Common myeloid progenitor, CD34-positive (primary cell): ENCODE measurements at places on chromosomes 7 and 10.
A peak's percentile ranks its signal among the peaks of the same experiment; 100 is the strongest.

GRCh38 chr7:50818324-50818723 lies 35.6 kb upstream of the GRB10 start:
- no peaks in the 10 kb centered on the region for H3K4me1 ChIP-seq
- no peaks in the 10 kb centered on the region for H3K27me3 ChIP-seq
- no peak overlapping the region for H3K27ac ChIP-seq
- DNase-seq = no peak
- H3K4me3 ChIP-seq = no peak overlapping the region

GRCh38 chr7:29975561-29975960 lies 14.0 kb downstream of the SCRN1 start:
- peaks cover 2% of the 10 kb centered on the region for H3K36me3 ChIP-seq
- no peak for DNase-seq
- H3K4me1 ChIP-seq = peaks cover 19% of the 10 kb centered on the region
- H3K4me3 ChIP-seq = no peak overlapping the region

DNA sequence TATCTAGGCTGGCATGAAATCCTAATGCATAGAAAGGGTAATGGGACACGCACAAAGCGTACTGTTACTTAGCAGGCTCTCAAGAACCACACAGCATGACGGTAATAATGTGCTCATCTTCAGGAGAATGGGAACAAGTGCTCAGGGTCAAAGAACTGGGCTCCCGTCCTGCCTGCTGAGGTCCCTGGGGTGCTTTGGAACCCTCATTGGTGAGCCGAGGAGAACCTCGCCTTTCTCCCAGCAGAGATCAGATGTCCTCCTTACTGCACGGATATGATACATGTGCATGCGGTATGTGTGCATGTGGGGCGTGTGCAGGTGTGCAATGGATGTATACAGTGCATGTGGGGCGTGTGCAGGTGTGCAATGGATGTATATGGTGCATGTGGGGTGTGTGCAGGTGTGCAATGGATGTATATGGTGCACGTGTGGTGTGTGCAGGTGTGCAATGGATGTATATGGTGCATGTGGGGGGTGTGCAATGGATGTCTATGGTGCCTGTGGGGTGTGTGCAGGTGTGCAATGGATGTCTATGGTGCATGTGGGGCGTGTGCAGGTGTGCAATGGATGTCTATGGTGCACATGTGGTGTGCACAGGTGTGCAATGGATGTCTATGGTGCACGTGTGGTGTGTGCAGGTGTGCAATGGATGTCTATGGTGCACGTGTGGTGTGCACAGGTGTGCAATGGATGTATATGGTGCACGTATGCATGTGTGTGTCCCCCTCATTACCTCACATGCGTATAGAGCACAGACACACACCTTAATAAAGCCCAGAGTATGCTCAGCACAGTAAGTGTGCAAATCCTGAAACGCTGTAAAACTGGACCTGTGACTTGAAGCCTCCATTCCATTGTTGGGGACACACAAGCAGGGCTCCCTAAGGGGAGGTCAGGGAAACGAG lies 336.3 kb downstream of the PTPRN2 start:
- no peaks in the 10 kb centered on the region for H3K36me3 ChIP-seq
- no peak overlapping the region for H3K4me3 ChIP-seq

GRCh38 chr10:33352175-33352574 lies 17.7 kb upstream of the NRP1 start:
- no peaks in the 10 kb centered on the region for H3K27me3 ChIP-seq
- H3K27ac ChIP-seq = no peak overlapping the region
- H3K36me3 ChIP-seq = no peaks in the 10 kb centered on the region
- H3K4me3 ChIP-seq = no peak overlapping the region

GRCh38 chr10:62025901-62026879 lies 124.7 kb downstream of the ARID5B start:
- no peak overlapping the region for H3K27ac ChIP-seq
- no peak for DNase-seq
- no peaks in the 10 kb centered on the region for H3K27me3 ChIP-seq
- peaks cover 16% of the 10 kb centered on the region for H3K36me3 ChIP-seq
- H3K4me3 ChIP-seq = no peak overlapping the region

GRCh38 chr7:2843711-2844152 lies 376 bp downstream of the GNA12 start:
- H3K27me3 ChIP-seq = no peaks in the 10 kb centered on the region
- peaks cover 2% of the 10 kb centered on the region for H3K36me3 ChIP-seq

- H3K27me3 ChIP-seq = no peaks in the 10 kb centered on the region
- no peak for DNase-seq
- H3K4me3 ChIP-seq = no peak overlapping the region
- no peak overlapping the region for H3K27ac ChIP-seq
These were observed 54.5 kb downstream of the PARD3 start for GRCh38 chr10:34760606-34761005.

GRCh38 chr10:60388709-60389301 lies 870 bp downstream of the ANK3 start:
- peaks cover 2% of the 10 kb centered on the region for H3K4me1 ChIP-seq
- H3K27me3 ChIP-seq = no peaks in the 10 kb centered on the region
- no peak for DNase-seq
- H3K36me3 ChIP-seq = no peaks in the 10 kb centered on the region

GRCh38 chr10:69439350-69439739 lies 11.9 kb upstream of the TSPAN15 start:
- H3K27me3 ChIP-seq = no peaks in the 10 kb centered on the region
- H3K4me3 ChIP-seq = no peak overlapping the region
- no peaks in the 10 kb centered on the region for H3K36me3 ChIP-seq

DNA sequence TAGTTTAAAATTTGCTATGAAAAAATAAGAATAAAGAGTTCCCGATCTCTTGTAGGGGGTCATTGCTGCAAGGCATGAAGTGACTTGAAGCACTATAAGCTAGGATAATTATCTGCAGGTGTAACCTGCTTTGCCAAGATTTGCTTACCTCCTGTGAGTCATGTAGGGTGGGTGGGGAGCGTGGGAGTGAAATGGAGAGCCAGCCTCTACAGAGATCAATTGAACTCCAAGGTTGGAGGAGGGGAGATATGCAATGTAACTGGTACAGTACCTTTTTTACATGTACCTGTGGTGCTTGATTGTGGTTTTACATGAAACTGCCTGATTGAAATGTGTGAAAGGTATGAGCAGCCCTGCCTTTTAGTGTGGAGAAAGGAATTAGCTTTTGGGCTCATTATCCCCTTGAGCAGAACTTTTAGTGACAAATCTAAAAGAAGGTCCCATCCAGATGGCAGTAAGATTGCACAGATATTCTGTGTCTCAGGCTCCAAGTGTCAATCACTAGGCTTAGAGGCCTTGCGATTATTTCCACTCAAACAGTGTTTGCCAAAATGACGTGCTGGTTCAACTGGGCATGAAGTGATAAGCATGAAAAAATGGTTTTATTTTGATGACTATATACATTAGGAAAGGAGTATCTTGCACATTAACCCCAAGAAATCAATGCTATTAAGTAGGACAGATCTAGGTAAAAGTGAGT lies 138.6 kb upstream of the GRB10 start:
- H3K27me3 ChIP-seq = no peaks in the 10 kb centered on the region
- no peaks in the 10 kb centered on the region for H3K36me3 ChIP-seq
- no peak for DNase-seq
- H3K4me3 ChIP-seq = no peak overlapping the region
- no peak overlapping the region for H3K27ac ChIP-seq

GRCh38 chr7:112945046-112945445 lies 141.6 kb downstream of the GPR85 start:
- no peaks in the 10 kb centered on the region for H3K4me1 ChIP-seq
- DNase-seq = no peak
- no peak overlapping the region for H3K4me3 ChIP-seq

- peak; percentile 15 for DNase-seq
- H3K4me1 ChIP-seq = peaks cover 26% of the 10 kb centered on the region
- H3K27ac ChIP-seq = no peak overlapping the region
- H3K27me3 ChIP-seq = peaks cover 6% of the 10 kb centered on the region
These were observed 36.8 kb upstream of the NUB1 start for GRCh38 chr7:151304856-151305255.

DNA sequence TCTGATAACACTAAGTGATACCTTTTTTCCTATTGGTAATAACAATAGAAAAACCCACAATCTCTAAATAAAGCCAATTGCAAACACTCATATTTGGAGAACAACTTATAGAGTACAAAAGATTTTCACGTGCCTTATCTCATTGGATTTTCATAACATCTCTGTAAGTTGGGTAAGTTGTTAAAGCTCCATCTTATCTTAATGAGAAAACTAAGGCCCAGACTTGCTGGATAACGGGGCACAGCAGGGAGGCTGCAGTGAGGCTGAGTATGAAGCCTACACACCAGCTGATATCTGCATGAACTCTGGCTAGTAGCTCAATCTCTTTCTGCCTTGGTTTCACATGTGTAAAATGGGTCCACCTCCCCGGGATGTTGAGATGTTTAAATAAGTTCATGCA lies 26.8 kb downstream of the CPVL start:
- H3K4me3 ChIP-seq = no peak overlapping the region
- no peak overlapping the region for H3K27ac ChIP-seq
- no peaks in the 10 kb centered on the region for H3K27me3 ChIP-seq
- no peak for DNase-seq
- H3K4me1 ChIP-seq = peaks cover 6% of the 10 kb centered on the region

GRCh38 chr7:16670021-16670420 lies 24.0 kb downstream of the BZW2 start:
- no peak overlapping the region for H3K27ac ChIP-seq
- peaks cover 49% of the 10 kb centered on the region for H3K36me3 ChIP-seq
- no peaks in the 10 kb centered on the region for H3K27me3 ChIP-seq
- no peak for DNase-seq
- peaks cover 3% of the 10 kb centered on the region for H3K4me1 ChIP-seq

- H3K27ac ChIP-seq = no peak overlapping the region
- no peak for DNase-seq
- H3K27me3 ChIP-seq = no peaks in the 10 kb centered on the region
- H3K4me3 ChIP-seq = no peak overlapping the region
These were observed 16.7 kb downstream of the POR start for GRCh38 chr7:75931680-75932079.

DNA sequence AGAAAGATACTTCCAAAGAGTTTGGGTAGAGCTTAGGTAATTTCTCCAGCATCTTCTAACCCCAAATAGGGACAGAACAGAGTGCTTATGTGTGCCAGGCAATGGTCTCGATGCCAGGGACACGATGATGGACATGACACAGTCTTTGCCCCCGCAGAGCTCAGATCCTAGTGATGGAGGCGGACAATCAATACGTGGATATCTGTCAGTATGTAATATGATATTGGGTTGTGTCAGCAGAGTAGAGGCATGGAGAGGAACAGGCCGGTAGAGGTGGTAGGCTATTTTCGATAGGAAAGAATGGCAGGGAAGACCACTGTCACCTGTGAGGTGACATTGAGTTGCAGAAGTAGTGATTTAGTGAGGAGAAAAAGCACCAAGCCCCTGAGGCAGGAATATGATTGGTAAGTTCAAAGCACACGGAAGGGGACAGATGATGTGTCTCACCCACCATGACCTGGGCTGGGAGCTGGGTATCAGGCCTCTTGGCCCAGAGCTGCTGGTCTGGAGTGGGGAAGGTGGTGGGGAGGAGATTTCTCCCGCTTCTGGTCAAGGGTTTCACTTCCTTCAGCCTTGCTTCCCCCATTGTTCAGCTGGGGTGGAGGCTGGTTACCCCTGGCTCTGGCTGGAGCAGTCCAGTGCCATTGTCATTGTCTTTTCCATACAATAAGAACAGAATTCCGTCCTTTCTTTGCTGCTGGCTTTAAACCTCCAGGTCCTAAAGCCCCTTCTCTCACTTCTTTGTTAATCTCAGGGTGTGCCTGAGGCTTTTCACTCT lies 36.0 kb upstream of the SRGN start:
- no peaks in the 10 kb centered on the region for H3K27me3 ChIP-seq
- H3K27ac ChIP-seq = no peak overlapping the region
- no peaks in the 10 kb centered on the region for H3K36me3 ChIP-seq

- no peak for DNase-seq
- H3K27me3 ChIP-seq = peaks cover 22% of the 10 kb centered on the region
- H3K27ac ChIP-seq = no peak overlapping the region
- peaks cover 4% of the 10 kb centered on the region for H3K4me1 ChIP-seq
These were observed 35.9 kb downstream of the INSIG1 start for GRCh38 chr7:155333346-155334234.

- DNase-seq = no peak
- no peaks in the 10 kb centered on the region for H3K4me1 ChIP-seq
- no peaks in the 10 kb centered on the region for H3K27me3 ChIP-seq
These were observed 14.0 kb downstream of the SLC13A4 start for GRCh38 chr7:135713836-135714470.

GRCh38 chr7:57308631-57309408 lies 141.2 kb upstream of the ZNF716 start:
- H3K4me1 ChIP-seq = no peaks in the 10 kb centered on the region
- H3K36me3 ChIP-seq = no peaks in the 10 kb centered on the region
- no peaks in the 10 kb centered on the region for H3K27me3 ChIP-seq
- no peak for DNase-seq
- H3K27ac ChIP-seq = no peak overlapping the region

- H3K27ac ChIP-seq = no peak overlapping the region
- H3K4me1 ChIP-seq = peaks cover 10% of the 10 kb centered on the region
- no peak overlapping the region for H3K4me3 ChIP-seq
- no peak for DNase-seq
- no peaks in the 10 kb centered on the region for H3K36me3 ChIP-seq
- no peaks in the 10 kb centered on the region for H3K27me3 ChIP-seq
These were observed 107.2 kb upstream of the INHBA start for GRCh38 chr7:41809940-41810576.

- no peaks in the 10 kb centered on the region for H3K4me1 ChIP-seq
- no peaks in the 10 kb centered on the region for H3K27me3 ChIP-seq
- no peak for DNase-seq
- H3K36me3 ChIP-seq = no peaks in the 10 kb centered on the region
- no peak overlapping the region for H3K27ac ChIP-seq
These were observed 60.5 kb downstream of the GTF2IRD1 start for GRCh38 chr7:74514131-74514591.

DNA sequence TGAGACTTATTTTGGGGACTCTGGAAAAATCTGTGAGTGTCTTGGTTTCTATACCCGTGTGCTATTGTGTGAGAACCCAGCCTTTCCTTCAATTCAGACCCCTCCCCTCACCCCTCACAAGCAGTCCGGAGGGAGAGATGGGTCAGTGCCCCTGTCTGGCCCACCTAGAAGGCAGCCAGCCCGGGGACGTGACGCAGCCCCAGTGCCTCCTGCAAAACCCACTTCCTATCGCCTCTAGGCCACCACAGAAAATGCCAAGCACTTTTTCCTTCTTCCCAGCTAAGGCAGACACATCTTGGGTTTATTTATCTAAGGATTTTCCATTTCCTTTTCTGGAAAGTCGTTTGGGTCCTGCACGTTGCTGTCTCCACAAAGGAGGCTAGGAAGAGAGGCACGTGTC lies 11.6 kb upstream of the AQP1 start:
- H3K4me3 ChIP-seq = no peak overlapping the region
- no peak for DNase-seq
- no peaks in the 10 kb centered on the region for H3K4me1 ChIP-seq
